ENCODE measurements at places on chromosomes 16 and 17. TPM values are rescaled to one million over a fixed set of nuclear protein-coding genes. Genes with fewer than 3 reads are reported as not detected.
A peak's percentile ranks its signal among the peaks of the same experiment; 100 is the strongest.

GRCh38 chr16:58236831-58237230 lies 38.9 kb upstream of the CSNK2A2 start:
- DNase-seq: no peak
- H3K27ac ChIP-seq: no peak overlapping the region
- no peaks in the 10 kb centered on the region for H3K36me3 ChIP-seq
- peak overlapping the region; percentile 80 for H3K4me3 ChIP-seq

DNA sequence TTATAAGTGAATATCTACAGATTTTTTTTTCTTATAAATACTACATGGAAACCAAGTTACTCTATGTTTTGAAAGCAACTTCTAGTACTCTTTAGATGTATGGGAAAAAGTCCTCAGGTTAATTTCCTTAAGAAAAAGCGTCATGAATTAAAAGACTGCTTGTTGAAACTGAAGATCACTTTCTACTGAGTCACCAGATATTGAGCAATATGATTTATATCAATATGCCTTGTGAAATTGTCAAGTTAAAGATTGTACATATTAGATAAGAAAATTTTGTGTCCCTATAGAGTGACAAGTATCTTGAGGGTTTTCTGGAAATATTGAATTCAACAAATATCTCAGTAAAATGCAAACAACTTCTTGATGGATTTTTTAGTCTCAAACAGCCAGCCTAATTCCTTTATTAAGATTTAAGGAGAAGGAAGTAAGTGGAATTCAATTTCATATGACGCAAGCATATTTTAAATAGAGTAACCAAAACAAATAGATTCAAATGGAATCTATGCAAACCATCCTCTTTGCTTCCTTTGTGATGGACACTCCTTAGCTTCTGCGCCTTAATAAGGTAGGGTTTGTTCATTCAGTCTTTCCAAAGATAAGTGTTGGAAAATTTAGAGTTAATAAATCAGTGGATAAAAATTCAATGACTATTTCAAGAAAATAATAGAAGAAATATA lies 16.6 kb downstream of the KRT12 start:
- peaks cover 11% of the 10 kb centered on the region for H3K4me1 ChIP-seq
- H3K36me3 ChIP-seq: no peaks in the 10 kb centered on the region
- DNase-seq: no peak

- peak within 1 kb of the TSS; percentile 76 for H3K4me3 ChIP-seq
- H3K4me1 ChIP-seq: peaks cover 40% of the 10 kb centered on the region
- H3K27me3 ChIP-seq: peaks cover 18% of the 10 kb centered on the region
- no peak within 1 kb of the TSS for H3K27ac ChIP-seq
- peak; percentile 39 for DNase-seq
- H3K36me3 ChIP-seq: no peaks in the 10 kb centered on the region
Measured at GRCh38 chr16:47143677-47144558, at the start of gene NETO2. Gene NETO2 (minus strand): TSS chr16:47143945. CDS start chr16:47143612, 333 bp downstream.

GRCh38 chr16:73997971-73998370 lies 298.6 kb upstream of the PSMD7 start:
- H3K27ac ChIP-seq: no peak overlapping the region
- H3K27me3 ChIP-seq: peaks cover 2% of the 10 kb centered on the region
- no peak for DNase-seq
- H3K4me1 ChIP-seq: no peaks in the 10 kb centered on the region
- no peak overlapping the region for H3K4me3 ChIP-seq

DNA sequence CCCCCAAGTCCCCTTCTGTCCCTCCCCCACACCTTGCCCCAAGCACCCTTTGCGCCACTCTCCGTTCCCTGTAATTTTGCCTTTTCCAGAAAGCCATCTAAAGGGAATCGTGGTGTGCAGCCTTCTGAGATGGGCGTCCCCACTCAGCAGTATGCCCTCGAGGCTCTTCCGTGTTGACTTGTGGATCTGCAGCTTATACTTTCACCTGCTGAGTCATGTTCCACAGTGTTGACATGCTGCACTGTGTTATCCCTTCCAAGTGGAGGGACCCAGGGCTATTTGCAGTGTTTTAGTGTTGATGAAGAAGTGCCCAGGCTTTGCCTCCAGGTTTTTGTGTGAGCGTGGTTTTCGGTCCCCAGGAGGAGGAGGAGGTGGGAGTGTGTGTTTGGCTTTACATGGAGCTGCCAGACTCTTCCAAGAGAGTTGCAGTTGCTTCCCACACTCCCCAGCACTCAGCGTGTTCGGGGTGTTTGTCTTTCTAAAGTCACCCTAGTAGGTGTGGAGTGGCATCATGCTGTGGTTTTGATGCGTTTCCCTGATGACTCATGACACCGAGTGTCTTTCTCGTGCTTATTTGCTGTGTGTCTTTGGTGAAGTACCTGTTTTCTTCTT lies 32.1 kb upstream of the JPT2 start:
- DNase-seq: no peak
- H3K36me3 ChIP-seq: peaks cover 55% of the 10 kb centered on the region
- peak overlapping the region; percentile 58 for H3K27ac ChIP-seq
- no peaks in the 10 kb centered on the region for H3K27me3 ChIP-seq

The CHP2 gene
- total RNA-seq: not detected

The FOXN1 gene
- 0.34 TPM for total RNA-seq

The CLDN7 gene
- 79.9 TPM for total RNA-seq

The CD300LB gene
- total RNA-seq: not detected

The EFCAB5 gene
- total RNA-seq: 0.58 TPM

The TSEN54 gene
- 27.2 TPM for total RNA-seq

Data from mesothelial cell of epicardium (in vitro differentiated cells).